ENCODE measurements at places on chromosomes 13 and 19. TPM values are rescaled to one million over a fixed set of nuclear protein-coding genes. Genes with fewer than 3 reads are reported as not detected.

Gene PSG11
- not detected for total RNA-seq

DNA sequence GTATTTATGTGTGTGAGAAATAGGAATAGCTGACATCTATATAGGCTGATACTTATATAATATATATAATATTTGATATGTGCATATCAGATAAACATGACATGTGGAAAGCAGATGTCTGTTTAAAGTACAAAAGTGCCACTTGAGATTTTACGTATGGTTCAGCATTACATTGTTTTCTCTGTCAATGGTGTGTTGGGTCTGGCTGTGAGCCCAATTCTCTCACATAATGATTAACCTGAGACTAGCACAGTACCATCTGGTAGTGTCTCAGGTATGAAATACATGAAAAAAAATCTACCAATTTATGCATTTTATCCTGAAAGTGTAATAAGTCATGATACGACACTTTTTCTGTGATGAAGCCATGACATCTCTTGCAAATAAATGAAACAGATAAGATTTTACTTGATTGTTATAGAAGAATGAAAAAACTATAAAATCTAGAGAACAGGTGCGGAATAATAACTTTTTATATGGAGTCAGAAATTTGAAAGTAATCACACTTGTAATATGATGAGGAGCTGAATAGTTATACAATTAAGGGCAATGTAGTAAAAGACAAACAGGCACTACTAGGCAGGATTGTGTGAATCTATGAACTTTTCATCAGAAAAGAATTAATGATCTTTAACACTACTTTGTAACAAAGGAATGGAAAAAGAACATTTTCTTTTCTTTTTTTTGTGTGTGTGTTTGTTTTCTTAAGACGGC lies 1405.0 kb downstream of the OLFM4 start:
- no peak overlapping the region for H3K4me3 ChIP-seq
- H3K4me1 ChIP-seq, result no peaks in the 10 kb centered on the region
- DNase-seq, result no peak
- no peaks in the 10 kb centered on the region for H3K27me3 ChIP-seq

DNA sequence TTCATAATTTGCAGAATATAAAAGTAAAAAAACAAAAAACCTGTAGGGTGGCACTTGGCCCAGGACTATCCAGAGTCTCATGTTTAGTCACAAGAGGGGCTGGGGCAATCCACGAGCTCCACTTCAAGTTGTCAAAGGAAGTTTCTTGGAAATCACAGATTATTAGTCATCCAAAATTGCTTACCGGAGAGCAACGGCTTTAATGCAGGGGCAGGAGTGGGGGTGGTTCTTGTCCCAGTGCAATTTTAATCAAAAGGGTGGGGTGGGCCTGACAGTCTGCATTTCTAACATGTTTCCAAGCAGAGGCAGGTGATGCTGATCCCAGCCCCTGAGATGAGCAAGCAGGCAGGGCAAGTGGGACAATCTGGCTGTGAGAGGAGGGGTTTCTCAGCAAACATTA lies 233.9 kb downstream of the ABCC4 start:
- H3K4me3 ChIP-seq, result no peak overlapping the region
- no peak overlapping the region for H3K27ac ChIP-seq
- DNase-seq, result no peak
- H3K27me3 ChIP-seq, result no peaks in the 10 kb centered on the region

DNA sequence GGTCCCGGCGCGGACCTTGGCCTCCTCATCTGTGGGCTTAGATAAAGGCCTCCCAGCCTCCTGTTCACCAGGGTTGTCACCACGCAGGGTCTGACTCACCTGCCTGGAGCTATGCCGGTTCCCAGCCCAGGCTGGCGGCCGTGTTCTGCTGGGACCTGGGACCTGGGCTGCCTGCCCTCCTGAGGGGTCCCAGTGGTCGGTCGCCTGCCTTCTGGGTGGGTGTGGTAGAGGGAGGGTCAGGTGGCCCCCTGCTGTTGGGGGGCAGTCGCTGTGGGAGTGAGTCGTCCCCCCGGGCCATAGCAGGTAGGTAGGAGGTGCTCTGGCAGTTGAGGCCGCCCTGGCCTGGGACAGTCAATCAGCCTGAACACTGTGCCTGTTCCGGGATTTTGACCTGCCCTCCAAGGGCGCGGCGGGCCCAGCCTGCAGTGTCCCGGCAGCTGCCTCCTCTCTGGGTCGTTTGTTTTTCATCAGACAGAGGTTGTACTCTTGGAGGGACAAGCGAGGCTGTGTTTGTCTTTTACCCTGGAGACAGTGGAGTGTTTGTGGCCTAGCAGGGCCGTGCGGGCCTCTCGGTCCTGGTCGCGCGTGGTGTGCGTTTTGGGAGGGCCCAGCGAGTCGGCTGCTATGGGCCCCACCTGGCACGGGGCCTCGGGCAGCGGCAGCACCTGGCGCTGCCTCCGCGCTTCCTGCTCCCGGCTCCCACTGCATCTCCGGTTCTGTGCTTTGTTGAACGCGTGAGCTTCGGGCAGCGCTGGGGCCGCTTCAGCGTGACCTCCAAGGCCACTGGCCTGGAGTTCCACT lies 2.6 kb downstream of the ADAT3 start:
- no peak for DNase-seq
- peaks cover 7% of the 10 kb centered on the region for H3K36me3 ChIP-seq
- no peak overlapping the region for H3K27ac ChIP-seq
- no peaks in the 10 kb centered on the region for H3K27me3 ChIP-seq
- H3K4me1 ChIP-seq, result peaks cover 46% of the 10 kb centered on the region

DNA sequence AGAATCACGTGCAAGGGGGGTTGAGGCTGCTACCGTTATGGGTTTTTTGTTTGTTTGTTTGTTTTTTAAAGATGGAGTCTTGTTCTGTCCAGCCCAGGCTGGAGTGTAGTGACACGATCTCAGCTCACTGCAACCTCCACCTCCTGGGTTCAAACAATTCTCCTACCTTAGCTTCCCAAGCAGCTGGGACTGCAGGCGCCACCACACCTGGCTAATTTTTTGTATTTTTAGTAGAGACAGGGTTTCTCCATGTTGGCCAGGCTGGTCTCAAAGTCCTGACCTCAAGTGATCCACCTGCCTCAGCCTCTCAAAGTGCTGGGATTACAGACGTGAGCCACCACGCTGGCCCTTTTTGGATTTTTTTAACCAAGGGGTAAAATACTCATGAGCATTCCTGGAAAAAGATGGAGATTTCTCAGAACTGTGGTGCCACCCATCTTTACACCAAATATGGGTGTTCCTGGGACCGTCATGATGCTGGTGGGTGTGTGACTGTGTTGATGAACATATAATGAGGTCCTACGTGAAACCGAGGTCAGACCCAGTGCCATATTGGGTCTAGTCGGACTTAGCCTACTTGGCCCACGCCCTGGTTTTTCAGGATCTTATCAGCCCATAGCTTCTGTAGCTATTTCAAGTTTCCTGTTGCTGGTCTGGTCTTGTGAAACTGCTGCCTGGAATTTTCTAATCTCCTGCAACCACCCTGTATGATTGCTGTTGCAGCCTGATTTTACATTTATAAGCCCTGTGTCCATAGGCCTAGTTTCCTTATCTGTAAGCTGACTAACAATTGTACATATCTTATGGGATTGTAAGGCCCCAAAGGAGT lies 6.2 kb downstream of the PPP1R15A start:
- H3K27ac ChIP-seq, result peak overlapping the region; percentile 70
- DNase-seq, result peak; percentile 24
- H3K36me3 ChIP-seq, result peaks cover 46% of the 10 kb centered on the region

- peaks cover 14% of the 10 kb centered on the region for H3K4me1 ChIP-seq
- H3K4me3 ChIP-seq, result no peak overlapping the region
- no peak for DNase-seq
Measured at GRCh38 chr13:42445354-42445753, 128.6 kb upstream of the TNFSF11 start.

- no peak overlapping the region for H3K27ac ChIP-seq
- H3K4me3 ChIP-seq, result no peak overlapping the region
- H3K27me3 ChIP-seq, result peaks cover 2% of the 10 kb centered on the region
- no peak for DNase-seq
Measured at GRCh38 chr13:47220453-47221140, 323.7 kb upstream of the HTR2A start.

DNA sequence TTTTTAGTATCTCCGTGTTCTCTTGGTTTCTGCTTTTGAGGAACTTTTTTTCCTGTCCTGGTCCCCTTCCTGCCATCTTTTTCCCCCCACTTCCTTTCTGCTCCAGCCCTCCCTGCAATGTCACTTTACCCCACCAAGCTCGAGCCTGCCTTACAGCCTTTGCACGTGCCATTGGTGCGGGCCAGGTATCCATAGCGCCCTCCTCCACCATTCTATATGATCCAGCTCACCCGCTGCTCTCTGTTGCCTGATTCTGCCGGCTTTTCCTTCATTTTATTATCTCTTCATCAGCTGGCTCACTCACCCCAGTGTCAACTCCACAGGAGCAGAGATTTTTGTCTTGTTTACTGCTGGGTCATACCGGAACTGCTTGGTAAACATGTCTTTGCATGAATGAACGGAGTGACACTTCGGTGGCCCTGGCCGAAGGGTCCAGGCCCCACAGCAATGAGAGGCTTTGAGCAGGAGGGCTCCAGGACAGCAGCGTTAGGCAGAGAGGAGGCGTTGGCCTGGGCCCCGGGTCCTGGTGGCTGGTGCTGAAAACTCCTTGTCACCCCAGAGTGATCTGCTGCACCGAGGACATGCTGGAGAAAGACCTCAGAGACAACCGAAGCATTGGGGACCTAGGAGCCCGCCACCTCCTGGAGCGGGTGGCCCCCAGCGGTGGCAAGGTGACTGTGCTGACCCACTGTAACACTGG lies 1.2 kb downstream of the MRI1 start:
- H3K27me3 ChIP-seq, result no peaks in the 10 kb centered on the region
- peaks cover 33% of the 10 kb centered on the region for H3K36me3 ChIP-seq
- H3K4me1 ChIP-seq, result peaks cover 16% of the 10 kb centered on the region
- H3K27ac ChIP-seq, result peak overlapping the region; percentile 89
- peak overlapping the region; percentile 90 for H3K4me3 ChIP-seq

DNA sequence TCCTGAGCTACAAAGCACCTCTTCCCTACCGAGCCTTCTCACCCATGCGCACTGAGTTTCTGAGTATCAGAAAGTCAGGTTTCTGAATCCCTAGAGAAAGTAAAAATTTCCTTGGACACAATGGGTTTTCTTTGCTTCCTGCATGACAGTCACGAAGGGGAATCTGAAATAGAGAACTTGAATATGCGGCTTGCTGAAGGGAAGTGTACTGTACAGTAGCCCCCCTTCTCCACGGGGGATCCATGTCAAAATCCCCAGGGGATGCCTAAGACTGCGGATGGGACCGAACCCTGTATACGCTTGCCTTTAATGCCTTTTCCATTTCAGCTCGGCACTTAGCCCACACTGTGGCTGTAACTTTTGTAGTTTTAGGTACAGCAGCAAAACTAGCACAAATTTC lies 107.9 kb downstream of the GGACT start:
- peaks cover 2% of the 10 kb centered on the region for H3K4me1 ChIP-seq
- no peak overlapping the region for H3K27ac ChIP-seq
- no peak overlapping the region for H3K4me3 ChIP-seq
- H3K27me3 ChIP-seq, result no peaks in the 10 kb centered on the region

DNA sequence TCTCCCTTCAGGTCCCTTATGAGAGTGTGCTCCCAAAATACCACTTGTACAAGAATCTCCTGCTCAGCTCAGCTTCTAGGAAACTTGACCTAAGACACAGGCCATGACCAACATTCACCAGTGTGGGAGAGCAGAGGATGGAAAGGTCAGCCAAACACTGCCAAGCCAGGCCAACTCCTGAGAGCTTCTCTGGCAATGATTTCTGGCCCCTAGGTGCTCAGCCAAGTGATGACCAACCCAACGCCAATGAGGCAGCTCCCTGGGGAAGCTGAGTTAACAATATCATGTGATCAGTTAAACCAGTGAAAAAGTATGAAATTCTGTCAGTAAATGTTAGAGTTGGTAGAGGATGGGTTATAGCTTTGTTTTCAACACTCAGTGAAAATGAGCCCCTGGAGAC lies 49.1 kb upstream of the FLT1 start:
- H3K36me3 ChIP-seq, result peaks cover 2% of the 10 kb centered on the region
- peaks cover 18% of the 10 kb centered on the region for H3K27me3 ChIP-seq
- H3K4me1 ChIP-seq, result peaks cover 36% of the 10 kb centered on the region
- no peak overlapping the region for H3K4me3 ChIP-seq
- no peak overlapping the region for H3K27ac ChIP-seq
- no peak for DNase-seq

GRCh38 chr19:51789061-51789795 lies 5.7 kb upstream of the FPR3 start:
- no peak for DNase-seq
- H3K4me3 ChIP-seq, result no peak overlapping the region
- no peak overlapping the region for H3K27ac ChIP-seq
- H3K36me3 ChIP-seq, result no peaks in the 10 kb centered on the region
- peaks cover 7% of the 10 kb centered on the region for H3K27me3 ChIP-seq

DNA sequence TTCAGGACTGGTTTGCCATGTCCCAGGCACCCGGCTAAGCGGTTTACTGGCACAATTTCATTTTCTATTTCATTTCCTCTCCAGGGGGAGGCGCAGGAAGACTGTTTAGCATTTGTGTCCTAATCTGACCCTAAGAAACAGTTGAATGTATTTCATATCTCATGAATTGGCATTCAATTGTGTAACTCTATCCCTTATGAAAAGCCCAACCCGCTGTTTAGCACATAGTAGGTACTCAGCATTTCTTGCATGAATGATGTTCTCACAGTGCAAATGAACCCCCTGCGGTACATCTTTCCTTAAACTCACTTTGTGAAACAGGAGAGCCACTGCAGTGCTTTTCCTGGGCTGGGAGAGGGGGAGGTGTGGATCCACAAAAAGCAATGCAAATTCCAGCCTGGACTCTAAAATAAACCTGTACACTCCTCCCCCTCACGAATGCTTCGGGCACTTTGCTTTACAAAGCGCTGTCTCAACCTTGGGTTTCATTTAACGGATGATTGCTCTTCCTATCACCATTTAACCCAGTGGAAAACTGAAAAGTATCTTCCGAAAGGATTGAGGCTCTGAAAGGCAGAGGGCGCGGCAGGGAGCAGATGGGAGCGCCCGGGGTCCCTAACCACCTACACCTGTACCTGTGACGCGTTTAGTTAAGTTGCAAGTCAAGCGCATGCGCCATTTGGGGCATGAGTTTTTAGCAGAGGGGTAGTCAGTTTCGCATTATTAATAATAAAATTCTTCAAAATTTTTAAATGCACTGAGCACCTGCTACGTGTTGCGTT lies 1.2 kb upstream of the EEF2 start:
- H3K27me3 ChIP-seq, result no peaks in the 10 kb centered on the region
- peaks cover 52% of the 10 kb centered on the region for H3K4me1 ChIP-seq

DNA sequence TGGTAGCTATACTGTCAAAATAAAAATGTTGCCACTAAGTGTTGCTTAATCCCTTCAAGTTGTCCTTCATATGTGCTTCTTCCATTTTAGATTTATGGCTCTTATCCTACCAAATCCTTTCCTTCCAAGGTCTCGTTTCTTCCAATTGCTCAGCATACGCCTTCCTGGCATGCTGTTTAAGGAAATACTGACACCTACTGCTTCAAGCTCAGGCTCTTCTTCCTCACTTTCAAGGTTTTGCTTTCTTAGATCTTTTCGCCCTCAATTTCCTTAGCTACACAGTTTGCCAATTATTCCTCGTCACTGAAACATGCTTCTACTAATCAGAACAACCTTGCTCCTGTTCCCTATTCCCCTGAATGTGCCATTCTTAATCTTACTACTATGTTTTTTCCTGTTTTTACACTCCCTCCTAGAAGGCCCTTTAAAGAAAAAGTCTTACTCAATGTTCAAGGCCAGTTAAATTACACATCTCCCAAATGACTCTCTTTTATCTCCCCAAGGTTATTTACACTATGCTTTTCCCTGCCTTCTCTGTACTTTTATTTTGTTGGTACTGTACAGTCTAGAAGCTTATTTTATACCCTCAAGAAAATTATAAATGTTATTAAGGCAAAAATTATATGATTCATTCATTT lies 343.1 kb downstream of the MZT1 start:
- H3K27ac ChIP-seq, result no peak overlapping the region
- H3K4me3 ChIP-seq, result no peak overlapping the region
- no peaks in the 10 kb centered on the region for H3K4me1 ChIP-seq

- H3K4me1 ChIP-seq, result no peaks in the 10 kb centered on the region
- no peaks in the 10 kb centered on the region for H3K36me3 ChIP-seq
- peaks cover 6% of the 10 kb centered on the region for H3K27me3 ChIP-seq
- no peak overlapping the region for H3K4me3 ChIP-seq
Measured at GRCh38 chr19:30778961-30779715, 407.0 kb downstream of the ZNF536 start.

All from activated CD4-positive, alpha-beta T cell treated with anti-CD3 and anti-CD28 coated beads for 36 hours (primary cell).